CD8-positive, alpha-beta memory T cell (primary cell): ENCODE measurements at places on chromosomes 2 and 18. TPM values are rescaled to one million over a fixed set of nuclear protein-coding genes. Genes with fewer than 3 reads are reported as not detected.
A peak's percentile ranks its signal among the peaks of the same experiment; 100 is the strongest.

KANSL1L gene
- total RNA-seq = 6.3 TPM

SATB2 gene
- 0.13 TPM for total RNA-seq

COL3A1 gene
- total RNA-seq = 0.07 TPM

TCF4 gene
- total RNA-seq = 0.47 TPM

ARHGAP25 gene
- 74.7 TPM for total RNA-seq

CHRND gene
- total RNA-seq = not detected

CRYGC gene
- not detected for total RNA-seq

FTCDNL1 gene
- total RNA-seq = 5.2 TPM

SOWAHC gene
- total RNA-seq = 0.15 TPM

CENPA gene
- 21.6 TPM for total RNA-seq

- H3K27ac ChIP-seq = no peak overlapping the region
- no peak overlapping the region for H3K4me3 ChIP-seq
- H3K4me1 ChIP-seq = peaks cover 4% of the 10 kb centered on the region
- no peaks in the 10 kb centered on the region for H3K36me3 ChIP-seq
- DNase-seq = peak; percentile 40
These were observed 397.7 kb upstream of the HNRNPA3 start for GRCh38 chr2:176814740-176815367.

- no peak overlapping the region for H3K27ac ChIP-seq
- DNase-seq = no peak
- no peaks in the 10 kb centered on the region for H3K4me1 ChIP-seq
- no peaks in the 10 kb centered on the region for H3K27me3 ChIP-seq
- no peak overlapping the region for H3K4me3 ChIP-seq
These were observed 278.4 kb upstream of the SPRED2 start for GRCh38 chr2:65710779-65711295.

- no peaks in the 10 kb centered on the region for H3K27me3 ChIP-seq
- H3K36me3 ChIP-seq = peaks cover 40% of the 10 kb centered on the region
- no peaks in the 10 kb centered on the region for H3K4me1 ChIP-seq
- no peak overlapping the region for H3K27ac ChIP-seq
- DNase-seq = no peak
- H3K4me3 ChIP-seq = no peak overlapping the region
These were observed 100.3 kb downstream of the RAB3GAP1 start for GRCh38 chr2:135152361-135152760.

DNA sequence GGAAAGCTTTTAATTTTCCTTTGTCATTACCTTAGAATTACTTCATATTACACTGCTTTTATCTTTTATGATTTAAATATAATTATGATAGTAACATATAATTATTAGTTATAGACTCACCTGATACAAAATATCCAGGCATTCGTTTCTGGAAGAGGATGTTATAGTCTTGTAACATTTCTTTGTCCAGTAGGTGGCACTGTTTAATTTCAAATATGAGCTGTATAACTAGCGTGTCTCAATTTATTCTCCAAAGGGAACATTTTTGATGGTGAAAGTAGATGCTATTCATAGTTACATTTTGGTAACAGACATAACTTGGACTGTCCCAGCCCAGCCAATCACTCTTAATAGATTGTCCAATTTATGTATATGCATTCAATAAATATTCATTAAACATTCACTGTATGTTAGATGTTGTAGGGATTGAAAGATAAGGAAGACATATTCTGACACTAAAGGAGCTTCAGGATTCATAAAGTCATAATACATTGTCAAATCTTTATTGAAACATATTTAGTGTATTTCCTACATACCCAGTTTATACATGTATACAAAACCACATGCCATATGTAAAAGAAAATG lies 19.2 kb downstream of the DAW1 start:
- no peaks in the 10 kb centered on the region for H3K36me3 ChIP-seq
- peak; percentile 7 for DNase-seq
- H3K27ac ChIP-seq = no peak overlapping the region
- H3K27me3 ChIP-seq = no peaks in the 10 kb centered on the region
- no peaks in the 10 kb centered on the region for H3K4me1 ChIP-seq

GRCh38 chr18:58562999-58563667 lies 65.8 kb downstream of the ALPK2 start:
- DNase-seq = no peak
- no peak overlapping the region for H3K27ac ChIP-seq
- H3K4me3 ChIP-seq = no peak overlapping the region
- no peaks in the 10 kb centered on the region for H3K4me1 ChIP-seq
- no peaks in the 10 kb centered on the region for H3K36me3 ChIP-seq

DNA sequence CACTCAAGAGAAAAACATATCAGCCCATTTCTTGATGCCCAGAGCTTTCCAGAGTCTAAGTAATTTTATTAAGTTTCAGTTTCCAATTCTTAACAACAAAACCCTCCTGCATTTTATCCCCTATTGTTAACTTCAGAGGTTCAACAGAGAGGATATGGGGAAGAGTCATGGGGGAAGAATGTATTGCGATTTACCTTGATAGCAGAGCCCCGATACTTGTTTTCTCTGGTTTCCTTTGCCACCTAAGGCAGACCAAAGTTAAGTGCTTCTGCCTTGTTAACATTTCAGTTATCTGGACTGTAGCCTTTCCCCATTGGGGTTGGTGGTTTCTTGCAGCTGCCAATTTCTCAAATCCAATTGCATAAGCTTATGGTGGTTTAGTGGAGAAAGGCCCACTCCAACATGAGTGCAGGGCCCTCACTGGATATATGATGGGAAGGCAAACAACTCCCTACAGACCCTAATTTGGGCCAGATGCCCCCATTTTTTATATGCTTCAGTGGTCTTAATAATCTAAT lies 82.0 kb upstream of the ITGB6 start:
- no peaks in the 10 kb centered on the region for H3K27me3 ChIP-seq
- no peak overlapping the region for H3K27ac ChIP-seq
- peaks cover 45% of the 10 kb centered on the region for H3K36me3 ChIP-seq
- no peak for DNase-seq

DNA sequence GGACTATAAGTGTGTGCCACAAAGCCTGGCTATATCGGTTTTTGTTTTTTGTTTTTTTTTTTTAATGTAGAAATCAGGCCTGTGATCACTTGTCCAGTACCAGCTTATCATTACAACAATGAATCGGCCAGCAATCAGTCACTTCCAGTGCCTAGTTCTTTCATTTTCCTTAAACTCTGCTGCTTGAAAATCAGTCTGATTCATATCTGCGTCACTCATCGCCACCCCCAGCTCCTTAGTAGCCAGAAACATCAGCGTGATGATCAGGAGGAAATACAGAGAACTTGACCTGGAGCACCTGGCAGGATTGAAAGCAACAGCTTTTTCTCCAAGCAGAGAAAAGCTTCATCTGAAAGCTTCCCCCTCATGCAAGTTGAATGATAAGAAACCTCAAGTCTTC lies 75.4 kb downstream of the SPTBN1 start:
- H3K27me3 ChIP-seq = no peaks in the 10 kb centered on the region
- H3K27ac ChIP-seq = no peak overlapping the region
- H3K36me3 ChIP-seq = no peaks in the 10 kb centered on the region
- no peaks in the 10 kb centered on the region for H3K4me1 ChIP-seq

- no peaks in the 10 kb centered on the region for H3K4me1 ChIP-seq
- H3K27me3 ChIP-seq = no peaks in the 10 kb centered on the region
- H3K36me3 ChIP-seq = no peaks in the 10 kb centered on the region
- DNase-seq = no peak
- no peak overlapping the region for H3K27ac ChIP-seq
- H3K4me3 ChIP-seq = no peak overlapping the region
These were observed 24.6 kb upstream of the SALL3 start for GRCh38 chr18:78955051-78955450.

DNA sequence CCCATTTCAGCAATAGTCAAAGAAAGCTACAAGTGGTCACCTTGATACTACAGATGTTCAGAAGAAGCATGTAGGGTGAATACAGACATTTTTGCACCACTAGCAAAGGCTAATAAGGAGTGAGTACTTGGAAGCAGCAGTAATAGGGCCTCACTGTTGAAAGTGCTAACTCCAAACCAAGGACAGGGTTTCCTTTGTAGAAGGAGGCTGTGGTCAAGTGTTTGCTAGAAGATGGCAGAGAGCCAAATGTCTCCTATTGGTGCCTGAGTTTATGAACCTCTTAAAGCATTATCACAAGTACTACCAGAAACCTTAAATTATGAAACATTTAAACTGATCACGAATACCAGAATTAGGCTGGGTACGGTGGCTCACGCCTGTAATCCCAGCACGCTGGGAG lies 308.1 kb downstream of the ZEB2 start:
- peaks cover 8% of the 10 kb centered on the region for H3K4me1 ChIP-seq
- no peak for DNase-seq
- no peaks in the 10 kb centered on the region for H3K27me3 ChIP-seq
- H3K36me3 ChIP-seq = no peaks in the 10 kb centered on the region

DNA sequence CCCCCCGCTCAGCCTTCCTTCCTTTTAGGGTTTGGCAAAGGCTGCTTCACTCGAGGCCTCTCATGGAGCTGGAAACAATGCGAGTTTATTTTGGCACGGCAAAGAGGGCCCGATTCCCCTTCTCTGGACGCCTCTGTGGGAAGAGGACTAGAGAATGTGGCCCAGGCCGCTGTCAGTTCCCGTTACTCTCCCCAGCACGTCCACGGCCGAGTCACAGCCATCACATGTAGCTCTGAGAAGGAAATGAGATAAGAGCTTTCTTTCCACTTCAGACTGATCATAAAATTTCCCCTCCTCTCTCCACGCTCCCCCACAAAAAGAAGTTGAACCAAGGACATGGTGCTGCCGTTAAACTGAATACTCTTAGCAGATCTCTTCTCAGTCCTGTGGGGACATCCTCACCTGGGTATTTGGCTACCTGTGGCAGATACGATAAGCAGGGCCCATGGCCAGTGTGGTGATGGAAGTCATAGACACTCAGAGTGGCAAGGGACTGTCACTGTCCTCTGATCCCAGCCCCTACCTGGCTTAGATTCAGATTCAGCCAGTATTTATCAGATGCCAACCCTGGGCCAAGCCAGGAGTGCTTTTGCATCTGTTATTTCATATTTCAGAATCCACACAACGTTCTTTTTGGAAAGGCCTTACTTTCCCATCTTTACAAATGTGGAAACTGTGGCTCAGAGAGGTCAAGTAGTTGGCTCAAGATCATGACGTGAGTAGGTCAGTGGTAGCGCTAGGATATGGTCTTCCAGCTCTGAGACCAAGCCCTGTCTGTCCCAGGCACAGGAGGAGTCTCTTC lies 101.2 kb downstream of the MCFD2 start:
- no peak for DNase-seq
- no peaks in the 10 kb centered on the region for H3K27me3 ChIP-seq
- H3K4me1 ChIP-seq = no peaks in the 10 kb centered on the region

- H3K4me1 ChIP-seq = no peaks in the 10 kb centered on the region
- H3K4me3 ChIP-seq = no peak overlapping the region
- H3K36me3 ChIP-seq = no peaks in the 10 kb centered on the region
- no peak for DNase-seq
These were observed 26.9 kb upstream of the ASAP2 start for GRCh38 chr2:9179572-9180201.

DNA sequence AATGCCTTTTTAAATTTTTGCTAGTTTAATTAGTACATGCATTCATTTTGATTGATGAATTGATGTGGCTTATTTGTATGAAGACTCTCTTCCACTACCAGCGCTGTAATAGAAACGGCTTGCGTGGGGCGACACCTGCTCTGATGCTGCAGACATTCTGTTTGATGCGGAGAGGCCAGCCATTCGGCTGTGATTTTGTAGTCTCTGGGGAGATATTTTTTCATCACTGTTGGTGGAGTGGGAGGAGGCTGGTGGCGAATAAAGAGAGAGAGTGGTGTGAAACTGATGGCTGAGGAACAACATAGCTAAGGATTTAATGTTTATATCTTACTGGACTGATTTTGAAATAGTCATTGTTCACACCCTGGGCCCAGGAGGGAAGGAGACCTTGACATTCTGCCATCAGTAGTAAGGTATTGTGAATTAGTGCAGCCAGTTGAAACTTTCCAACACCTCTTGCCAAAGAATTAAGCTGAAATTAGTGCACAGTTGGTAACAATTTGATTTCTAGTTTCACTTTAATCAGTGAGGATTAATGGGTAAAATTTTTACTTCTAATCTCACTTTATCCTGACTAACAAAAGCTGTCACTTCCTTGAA lies 224.1 kb downstream of the MTX2 start:
- H3K27me3 ChIP-seq = no peaks in the 10 kb centered on the region
- H3K36me3 ChIP-seq = no peaks in the 10 kb centered on the region
- no peak overlapping the region for H3K27ac ChIP-seq
- no peaks in the 10 kb centered on the region for H3K4me1 ChIP-seq
- no peak overlapping the region for H3K4me3 ChIP-seq

- no peak overlapping the region for H3K4me3 ChIP-seq
- no peak overlapping the region for H3K27ac ChIP-seq
- no peaks in the 10 kb centered on the region for H3K4me1 ChIP-seq
These were observed 77.4 kb downstream of the TANC1 start for GRCh38 chr2:159045545-159046454.

GRCh38 chr2:79393806-79394484 lies 118.9 kb upstream of the CTNNA2 start:
- H3K36me3 ChIP-seq = no peaks in the 10 kb centered on the region
- H3K4me1 ChIP-seq = no peaks in the 10 kb centered on the region
- H3K27ac ChIP-seq = no peak overlapping the region
- DNase-seq = no peak
- no peak overlapping the region for H3K4me3 ChIP-seq
- H3K27me3 ChIP-seq = no peaks in the 10 kb centered on the region

GRCh38 chr2:72236445-72237067 lies 88.9 kb upstream of the CYP26B1 start:
- no peak for DNase-seq
- H3K27me3 ChIP-seq = no peaks in the 10 kb centered on the region
- H3K27ac ChIP-seq = no peak overlapping the region
- no peak overlapping the region for H3K4me3 ChIP-seq
- H3K4me1 ChIP-seq = no peaks in the 10 kb centered on the region

- H3K4me1 ChIP-seq = peaks cover 54% of the 10 kb centered on the region
- H3K4me3 ChIP-seq = no peak overlapping the region
- no peaks in the 10 kb centered on the region for H3K27me3 ChIP-seq
- H3K36me3 ChIP-seq = no peaks in the 10 kb centered on the region
- no peak overlapping the region for H3K27ac ChIP-seq
These were observed 67.5 kb downstream of the PLCL1 start for GRCh38 chr2:197871780-197872456.

GRCh38 chr2:69241664-69242514 lies 145.1 kb downstream of the GFPT1 start:
- no peak overlapping the region for H3K27ac ChIP-seq
- H3K4me3 ChIP-seq = no peak overlapping the region
- no peaks in the 10 kb centered on the region for H3K4me1 ChIP-seq
- H3K36me3 ChIP-seq = no peaks in the 10 kb centered on the region
